ENCODE measurements at places on chromosomes 13 and 19.

- DNase-seq, result no peak
Observed at GRCh38 chr13:113083402-113084061, 22.1 kb upstream of the F7 start.

GRCh38 chr13:24625870-24626849, 54.0 kb upstream of the ATP12A start:
- DNase-seq, result no peak

DNA sequence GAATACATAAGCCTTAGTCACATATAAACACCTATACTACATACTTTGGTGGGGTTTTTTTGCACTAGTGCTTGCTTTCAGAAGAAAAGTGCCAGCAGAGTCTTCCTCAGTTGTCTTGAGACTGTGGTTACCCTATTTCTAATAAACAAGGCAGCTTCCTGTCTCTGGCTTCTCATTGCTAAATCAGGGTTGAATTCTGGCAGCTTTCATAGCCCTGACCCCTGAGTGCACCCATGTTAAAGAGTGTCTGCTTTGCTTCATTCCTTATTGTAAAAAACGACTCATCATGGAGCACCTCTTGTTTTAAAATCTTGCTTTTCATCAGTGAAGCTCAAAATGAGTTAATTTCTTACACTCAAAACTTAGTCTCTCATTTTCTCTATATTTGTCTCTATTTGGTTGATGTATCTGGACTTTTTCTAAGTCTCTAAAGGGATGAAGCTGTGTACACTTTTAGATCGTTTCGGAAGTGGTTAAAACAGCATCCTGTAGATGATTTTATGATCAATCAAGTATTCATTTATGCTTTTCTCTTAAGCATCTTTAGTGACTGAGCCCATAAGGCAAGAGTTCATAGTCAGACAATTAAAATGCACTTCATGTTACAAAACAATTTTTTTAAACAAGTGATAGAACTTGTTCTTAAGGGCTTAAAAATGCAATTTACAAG, 72.1 kb downstream of the KLF12 start:
- DNase-seq, result no peak

DNA sequence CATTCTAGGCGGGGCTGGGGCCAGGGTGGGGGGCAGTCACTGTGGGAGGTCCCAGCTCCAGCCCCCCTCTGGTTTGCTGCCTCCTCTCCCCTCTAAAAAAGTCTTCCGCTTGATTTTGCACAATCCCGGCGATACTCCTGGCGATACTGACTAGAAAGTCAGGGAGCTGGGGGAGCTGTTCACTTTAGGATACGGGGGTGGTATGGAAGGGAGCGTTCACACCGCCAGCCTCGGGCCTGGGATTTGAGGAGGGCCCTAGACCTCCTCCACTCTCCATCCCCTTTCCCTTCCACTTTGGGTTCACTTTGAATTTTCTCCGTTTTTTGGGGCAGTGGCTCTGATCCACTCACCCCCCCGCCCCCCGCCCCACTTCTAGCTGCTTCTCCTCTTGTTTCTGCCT, 35.0 kb downstream of the KEAP1 start:
- DNase-seq, result no peak

- DNase-seq, result no peak
Observed at GRCh38 chr13:60268203-60268555, 104.5 kb upstream of the DIAPH3 start.
